Muscle of leg (tissue), 16 donors: ENCODE measurements at places on chromosomes 3 and 15. TPM values are rescaled to one million over a fixed set of nuclear protein-coding genes. Genes with fewer than 3 reads are reported as not detected.

Gene ARPP19
- 65.7 TPM for total RNA-seq

Gene CD200R1
- 2.5 TPM for total RNA-seq

Gene ATP2B2
- 2.6 TPM for total RNA-seq

Gene RARB
- 23.2 TPM for total RNA-seq

Gene ACKR2
- 0.53 TPM for total RNA-seq

Gene SERPINI2
- total RNA-seq: 0.04 TPM

Gene ETV5
- 29.1 TPM for total RNA-seq

Gene RASL12
- total RNA-seq: 15.2 TPM
